ENCODE measurements at places on chromosomes 7 and 10. TPM values are rescaled to one million over a fixed set of nuclear protein-coding genes. Genes with fewer than 3 reads are reported as not detected.

DNA sequence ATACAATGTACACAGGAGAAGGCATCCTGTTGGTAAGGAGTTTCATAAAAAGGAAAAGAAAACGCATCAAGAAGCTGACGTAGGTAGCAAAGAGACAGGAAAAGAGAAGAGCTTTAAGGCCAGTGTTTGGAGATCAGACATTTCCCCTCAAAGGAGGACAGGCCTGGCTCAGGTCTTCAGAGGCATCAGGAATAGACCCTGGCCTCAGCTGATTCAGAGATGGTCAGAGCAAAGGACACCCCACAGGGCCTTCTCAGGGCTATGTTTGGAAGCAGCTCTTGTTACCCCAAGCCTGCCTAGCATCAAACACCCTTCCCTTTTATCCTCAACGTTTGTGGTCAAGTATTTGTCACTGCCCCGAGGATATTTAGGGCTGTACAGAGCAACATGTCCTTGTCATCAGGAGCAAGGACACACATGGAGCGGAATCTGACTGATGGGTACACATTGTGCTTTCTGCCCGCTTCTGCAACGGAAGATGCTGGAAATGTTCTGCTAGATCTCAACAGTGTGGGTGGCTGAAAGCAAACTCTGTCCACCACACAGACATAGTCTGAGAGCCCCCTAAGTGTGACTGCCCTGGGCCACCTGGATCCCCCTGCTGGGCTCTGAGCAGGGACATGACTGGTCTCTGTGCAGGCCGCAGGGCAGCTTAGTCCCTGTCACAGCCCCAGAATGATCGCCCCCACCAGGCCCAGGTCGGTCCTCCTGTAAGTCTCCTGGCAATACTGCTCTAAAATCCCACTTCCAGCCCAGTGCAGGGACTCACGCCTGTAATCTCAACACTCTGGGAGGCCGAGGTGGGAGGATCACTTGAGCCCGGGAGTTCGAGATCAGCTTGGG, 1.0 kb upstream of the ZDHHC4 start:
- no peaks in the 10 kb centered on the region for H3K27me3 ChIP-seq
- H3K4me3 ChIP-seq, result peak overlapping the region; percentile 21
- DNase-seq, result no peak
- peaks cover 12% of the 10 kb centered on the region for H3K36me3 ChIP-seq

Gene NPC1L1
- 63.9 TPM for polyA plus RNA-seq

DNA sequence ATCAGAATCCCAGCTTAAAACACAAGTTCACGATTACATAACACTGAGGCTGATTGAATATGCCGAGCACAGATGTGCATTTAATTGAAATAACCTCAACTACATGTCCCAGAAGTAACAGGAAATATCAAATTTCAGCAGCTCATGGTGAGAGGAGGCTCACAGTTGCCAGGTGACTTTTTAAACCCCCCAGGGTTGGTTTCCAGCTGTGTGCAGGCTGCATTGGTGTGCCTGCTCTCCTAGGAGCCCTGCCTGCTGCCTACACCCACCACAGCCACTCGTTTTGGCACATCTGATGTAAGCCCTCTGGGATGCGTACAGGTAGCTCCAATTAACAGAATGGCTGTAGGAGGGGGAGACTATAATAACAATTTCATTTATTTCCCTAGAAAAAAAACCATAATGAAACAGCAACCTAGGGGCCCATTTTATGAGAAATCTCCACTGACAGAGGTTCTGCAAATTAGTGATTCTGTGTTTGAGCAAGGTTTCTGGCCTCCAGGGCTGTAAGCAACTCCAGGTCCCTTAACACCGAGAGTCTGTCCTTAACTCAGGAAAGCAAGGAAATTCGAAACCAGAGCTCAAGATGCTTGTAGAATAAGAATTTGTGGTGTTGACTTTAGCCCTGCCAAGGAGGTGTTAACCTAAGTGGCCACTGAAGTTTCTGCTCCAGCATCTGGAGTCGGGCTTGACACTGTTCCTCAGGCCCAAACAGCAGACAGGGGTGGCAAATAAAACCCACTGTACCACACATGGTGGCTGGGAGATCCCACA, 161.9 kb downstream of the BMPER start:
- H3K4me1 ChIP-seq, result no peaks in the 10 kb centered on the region
- no peaks in the 10 kb centered on the region for H3K27me3 ChIP-seq
- H3K36me3 ChIP-seq, result no peaks in the 10 kb centered on the region
- H3K4me3 ChIP-seq, result no peak overlapping the region
- no peak for DNase-seq

GRCh38 chr10:24969841-24970281, 17.5 kb upstream of the PRTFDC1 start:
- no peak for DNase-seq
- no peak overlapping the region for H3K4me3 ChIP-seq
- no peaks in the 10 kb centered on the region for H3K36me3 ChIP-seq
- H3K4me1 ChIP-seq, result peaks cover 2% of the 10 kb centered on the region
- no peaks in the 10 kb centered on the region for H3K27me3 ChIP-seq

DNA sequence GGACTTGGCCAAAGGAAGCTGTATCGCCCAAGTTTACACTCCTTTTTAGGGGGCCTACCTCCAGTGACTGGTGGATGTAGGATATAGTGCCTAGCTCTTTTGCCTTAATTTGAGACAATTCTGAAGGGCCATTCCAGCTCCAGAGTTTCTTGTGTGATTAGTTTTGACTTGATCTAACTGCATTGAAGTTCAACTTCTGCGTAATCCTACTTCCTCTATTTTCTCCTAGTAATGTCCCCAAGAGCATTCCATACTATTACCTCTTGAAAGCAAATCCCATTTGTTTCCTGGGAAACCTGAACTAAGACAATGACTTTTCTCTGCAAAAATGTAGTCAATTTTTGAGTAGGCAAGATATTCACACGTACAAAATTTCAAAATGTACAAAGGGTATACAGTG, 4.7 kb upstream of the H2AZ2 start:
- H3K27me3 ChIP-seq, result no peaks in the 10 kb centered on the region
- no peak for DNase-seq
- H3K4me1 ChIP-seq, result no peaks in the 10 kb centered on the region
- no peak overlapping the region for H3K4me3 ChIP-seq
- H3K27ac ChIP-seq, result no peak overlapping the region

GRCh38 chr7:101590663-101591435, 38.2 kb downstream of the MYL10 start:
- DNase-seq, result no peak
- no peaks in the 10 kb centered on the region for H3K27me3 ChIP-seq
- no peak overlapping the region for H3K4me3 ChIP-seq
- H3K27ac ChIP-seq, result no peak overlapping the region
- H3K4me1 ChIP-seq, result peaks cover 13% of the 10 kb centered on the region

DNA sequence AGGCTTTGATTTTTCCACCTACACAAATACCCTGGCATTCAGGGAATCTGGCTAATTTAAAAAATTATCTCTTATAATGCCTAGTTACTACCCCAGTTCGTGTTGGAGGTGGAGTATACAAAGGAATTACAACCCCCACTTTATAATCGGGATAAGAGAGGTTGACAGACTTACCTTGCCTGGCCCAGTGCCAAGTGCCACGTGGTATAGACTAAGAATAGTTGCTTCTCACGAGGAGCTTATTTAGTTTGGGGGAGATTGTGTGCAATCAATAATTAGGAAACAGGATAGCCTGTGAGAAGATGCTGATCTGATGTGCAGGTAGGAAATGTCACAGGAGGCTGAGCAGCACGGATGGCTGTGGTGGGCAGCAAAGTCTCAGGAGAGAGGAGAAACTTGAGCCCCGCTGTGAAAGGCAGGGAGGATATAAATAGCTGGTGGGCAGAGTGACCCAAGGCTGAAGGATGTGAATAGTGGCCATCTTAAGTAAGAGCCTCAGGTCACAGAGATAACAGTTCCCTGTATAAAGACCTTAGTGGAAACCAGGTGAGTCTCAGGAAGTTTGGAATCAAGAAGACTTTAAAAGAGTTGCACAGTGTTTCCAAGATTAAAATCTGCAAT, 11.3 kb upstream of the ATXN7L1 start:
- H3K4me3 ChIP-seq, result no peak overlapping the region
- no peaks in the 10 kb centered on the region for H3K27me3 ChIP-seq
- no peak overlapping the region for H3K27ac ChIP-seq
- H3K36me3 ChIP-seq, result peaks cover 16% of the 10 kb centered on the region
- peak; percentile 51 for DNase-seq
- no peaks in the 10 kb centered on the region for H3K4me1 ChIP-seq

- no peaks in the 10 kb centered on the region for H3K4me1 ChIP-seq
- H3K27ac ChIP-seq, result no peak overlapping the region
- H3K4me3 ChIP-seq, result no peak overlapping the region
- H3K27me3 ChIP-seq, result no peaks in the 10 kb centered on the region
Observed at GRCh38 chr10:14971867-14972448, 12.8 kb downstream of the MEIG1 start.

DNA sequence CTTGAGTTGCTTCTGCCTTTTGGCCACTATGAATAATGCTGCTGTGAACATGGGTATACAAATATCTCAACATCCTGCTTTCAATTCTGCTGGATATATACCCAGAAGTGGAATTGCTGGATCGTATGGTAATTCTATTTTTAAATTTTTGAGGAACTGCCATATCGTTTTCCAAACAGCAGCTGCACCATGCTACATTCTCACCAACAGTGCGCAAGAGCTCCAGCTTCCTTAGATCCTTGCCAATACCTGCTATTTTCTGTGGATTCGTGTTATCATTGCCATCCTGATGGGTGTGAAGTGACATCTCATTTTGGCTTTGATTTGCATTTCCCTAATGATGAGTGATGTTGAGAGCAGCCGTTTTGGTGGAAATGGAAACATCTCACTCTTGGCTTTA, 26.7 kb downstream of the FRMD4A start:
- no peaks in the 10 kb centered on the region for H3K36me3 ChIP-seq
- no peak overlapping the region for H3K4me3 ChIP-seq
- H3K27me3 ChIP-seq, result no peaks in the 10 kb centered on the region
- H3K4me1 ChIP-seq, result no peaks in the 10 kb centered on the region
- no peak overlapping the region for H3K27ac ChIP-seq

DNA sequence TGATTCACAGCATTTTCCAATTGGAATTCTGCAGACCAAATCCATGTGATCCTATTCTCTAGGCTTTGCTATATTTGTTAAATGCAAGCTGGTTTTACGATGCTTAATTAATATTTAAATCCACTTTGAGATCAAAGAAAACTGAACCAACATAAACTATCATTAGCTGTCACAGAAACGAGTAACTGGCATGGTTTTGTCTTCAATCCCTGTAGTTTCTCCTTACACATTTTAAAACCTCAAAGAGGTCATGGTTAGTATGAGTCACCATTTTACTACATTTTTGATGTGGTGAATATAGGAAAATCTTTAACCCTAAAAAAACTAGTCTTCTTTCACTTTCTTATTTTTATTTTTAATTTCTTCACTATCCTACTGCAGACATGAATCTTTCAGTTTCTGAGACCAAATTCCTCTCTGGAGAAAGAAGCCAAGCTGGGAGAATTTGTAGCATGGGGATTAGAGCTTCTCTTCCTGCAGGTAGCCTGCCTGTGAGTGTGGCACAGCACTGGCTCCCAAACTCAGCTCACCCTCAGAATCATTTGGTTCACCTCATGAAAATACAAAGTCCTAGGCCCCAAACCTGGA, 8.7 kb upstream of the LIPM start:
- no peak overlapping the region for H3K27ac ChIP-seq
- DNase-seq, result no peak
- H3K27me3 ChIP-seq, result no peaks in the 10 kb centered on the region
- H3K36me3 ChIP-seq, result no peaks in the 10 kb centered on the region

Gene FFAR4
- polyA plus RNA-seq, result 0.51 TPM

Gene HOXA10
- 0.12 TPM for polyA plus RNA-seq

Gene CYP2E1
- polyA plus RNA-seq, result 1.3 TPM

Gene SLC39A12
- polyA plus RNA-seq, result 0.03 TPM

Gene TMEM229A
- polyA plus RNA-seq, result 3.7 TPM

GRCh38 chr10:73480158-73480557, 15.7 kb downstream of the PPP3CB start:
- no peak overlapping the region for H3K4me3 ChIP-seq
- DNase-seq, result no peak
- H3K27me3 ChIP-seq, result no peaks in the 10 kb centered on the region
- H3K36me3 ChIP-seq, result peaks cover 28% of the 10 kb centered on the region

DNA sequence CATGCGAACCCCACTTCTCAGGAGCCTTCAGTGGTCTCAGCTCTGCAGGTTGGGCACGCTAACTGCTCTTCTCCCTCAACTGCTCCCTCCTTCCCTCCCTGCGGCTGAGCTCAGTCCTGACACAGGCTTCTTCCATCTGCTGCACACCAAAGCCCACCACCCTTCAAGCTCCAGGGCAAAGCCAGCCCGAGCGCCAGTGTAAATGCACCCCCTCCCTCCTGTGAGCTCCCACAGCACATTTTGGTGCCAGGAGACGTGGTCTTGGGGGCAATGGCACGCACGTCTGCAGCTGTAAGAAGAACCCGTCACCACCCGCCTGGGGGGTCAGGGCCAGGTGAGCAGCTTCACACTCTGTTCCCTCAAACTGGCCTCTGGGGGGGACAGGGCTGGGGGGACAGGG, 15.9 kb downstream of the VIPR2 start:
- H3K4me3 ChIP-seq, result no peak overlapping the region
- H3K27ac ChIP-seq, result no peak overlapping the region
- no peak for DNase-seq
- H3K4me1 ChIP-seq, result no peaks in the 10 kb centered on the region
- H3K27me3 ChIP-seq, result no peaks in the 10 kb centered on the region

DNA sequence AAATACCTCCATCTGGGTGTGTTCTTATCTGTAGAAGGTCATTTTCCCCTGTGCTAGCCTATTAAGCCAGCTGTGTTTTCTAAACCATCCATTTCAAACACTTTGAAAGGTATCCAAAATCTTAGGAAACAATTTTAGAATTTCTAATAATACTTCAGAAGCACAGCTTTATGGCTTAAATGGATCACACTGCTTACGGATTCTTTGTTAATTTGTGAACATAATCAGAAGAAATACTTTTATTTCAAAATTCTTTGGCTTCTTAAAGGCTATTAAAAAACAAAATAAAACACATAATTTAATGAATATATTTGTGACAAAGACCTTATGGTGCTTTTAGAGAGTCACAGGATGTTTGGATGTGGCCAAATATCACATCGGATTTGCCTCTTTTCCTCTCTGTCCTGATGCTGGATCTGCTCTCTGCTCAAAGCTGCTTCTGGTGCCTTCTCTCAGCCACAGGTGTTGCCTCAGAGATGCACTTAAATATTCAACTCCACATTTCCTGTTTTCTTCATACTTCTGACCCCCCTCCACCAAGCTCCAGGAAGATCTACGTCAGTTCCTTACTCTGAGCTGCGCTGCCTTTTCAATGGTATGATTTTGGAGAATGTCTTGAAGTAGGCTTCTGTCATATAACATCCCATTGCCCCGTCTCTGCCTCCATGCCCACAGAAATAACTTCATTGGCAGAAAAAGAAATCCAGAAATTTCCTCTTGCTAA, 230.6 kb downstream of the MLLT10 start:
- no peak for DNase-seq
- H3K27me3 ChIP-seq, result no peaks in the 10 kb centered on the region
- peaks cover 4% of the 10 kb centered on the region for H3K36me3 ChIP-seq
- H3K4me3 ChIP-seq, result no peak overlapping the region
- no peak overlapping the region for H3K27ac ChIP-seq

Data from large intestine (tissue), 12 donors.